Stimulated activated CD8-positive, alpha-beta memory T cell treated with anti-CD3 and anti-CD28 coated beads, Interleukin-4, amount 100 ng/mL, for 1 hour (primary cell): ENCODE measurements at places on chromosomes 5 and 9.
A peak's percentile ranks its signal among the peaks of the same experiment; 100 is the strongest.

GRCh38 chr9:137550231-137550621 is at the start of gene PNPLA7:
Gene PNPLA7 (minus strand): TSS chr9:137550402. CDS start chr9:137550197, 205 bp downstream.
- DNase-seq, result no peak

DNA sequence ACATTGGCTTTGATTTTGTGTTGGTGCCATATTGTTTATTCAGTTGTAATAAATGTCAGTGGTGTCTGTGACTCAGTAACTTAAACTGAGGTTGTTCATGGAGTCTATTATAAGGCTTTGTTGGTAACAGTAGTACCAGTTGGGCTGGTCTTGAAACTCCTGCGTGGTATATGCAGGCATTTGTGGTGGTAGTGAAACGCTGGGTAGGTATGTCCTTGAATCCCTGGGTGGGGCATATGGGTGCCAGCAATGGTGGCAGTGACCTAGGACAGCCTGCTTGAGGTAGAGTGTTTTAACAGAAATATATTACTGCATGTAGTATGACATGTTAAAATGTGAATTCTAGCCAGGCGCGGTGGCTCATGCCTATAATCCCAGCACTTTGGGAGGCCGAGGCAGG is 1058.5 kb upstream of the SEMA6A start:
- no peak for DNase-seq

DNA sequence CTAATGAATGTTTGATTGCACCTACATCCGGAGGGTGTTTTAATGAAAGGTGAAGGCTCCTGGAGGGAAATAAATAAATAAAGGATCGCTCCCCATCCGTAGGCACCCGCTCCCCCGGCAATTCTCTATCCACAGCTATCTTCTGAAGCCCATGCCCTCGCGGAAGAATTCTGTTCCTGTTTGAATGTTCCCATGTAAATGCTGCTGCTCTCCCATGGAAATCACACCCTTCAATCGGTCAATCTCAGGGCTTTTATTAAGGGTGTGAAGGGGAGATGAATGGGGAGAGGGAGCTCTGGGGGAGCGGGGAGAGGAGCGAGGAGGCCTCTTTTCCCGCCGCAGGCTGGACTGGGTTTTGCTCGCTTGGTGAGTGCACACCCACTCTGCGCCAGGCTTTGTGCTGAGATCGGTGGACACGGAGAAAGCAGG is 21.1 kb upstream of the ARAP3 start:
- no peak for DNase-seq

GRCh38 chr9:100499460-100499859 is 26.5 kb downstream of the TMEFF1 start:
- DNase-seq, result no peak

DNA sequence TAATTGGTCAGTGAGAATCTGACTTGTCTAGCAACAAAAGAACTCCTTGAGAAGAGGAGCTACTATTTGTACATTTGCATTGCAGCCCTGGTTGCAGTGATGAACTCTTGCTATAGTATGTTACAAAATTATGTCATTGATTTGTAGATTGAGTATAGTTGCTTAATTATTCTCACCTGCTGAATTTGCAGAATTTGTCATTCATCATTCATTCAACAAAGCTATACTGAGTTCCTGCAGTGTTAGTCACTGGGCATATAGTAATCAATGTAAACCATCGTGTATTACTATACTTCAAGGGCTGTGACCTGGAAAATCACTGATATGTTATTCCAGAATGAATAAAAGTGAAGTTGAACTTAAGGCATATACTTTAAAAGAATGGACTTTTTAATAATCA is 50.1 kb downstream of the SLC1A3 start:
- DNase-seq, result no peak

GRCh38 chr9:132114102-132114707 is 34.5 kb upstream of the MED27 start:
- peak; percentile 16 for DNase-seq

DNA sequence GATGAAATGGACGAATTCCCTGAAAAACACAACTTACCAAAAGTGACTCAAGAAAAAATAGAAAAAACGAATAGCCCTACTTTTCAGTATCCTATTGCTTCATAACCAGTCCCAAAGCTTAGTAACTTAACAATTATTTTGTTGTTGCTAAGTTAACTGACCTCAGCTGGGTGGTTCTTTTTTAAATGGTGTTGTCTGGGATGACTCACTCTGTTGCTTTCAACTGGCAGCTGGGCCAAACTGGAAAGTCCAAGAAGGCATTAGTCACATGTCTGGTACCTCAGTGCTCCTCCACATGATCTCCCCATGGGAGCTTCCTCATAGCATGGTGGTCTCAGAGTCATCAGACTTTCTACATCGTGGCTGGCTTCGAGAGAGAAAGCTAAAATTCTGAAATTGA is 47.8 kb upstream of the ADAMTS2 start:
- no peak for DNase-seq

GRCh38 chr5:74240783-74241750 is 399.5 kb downstream of the ENC1 start:
- DNase-seq, result no peak

DNA sequence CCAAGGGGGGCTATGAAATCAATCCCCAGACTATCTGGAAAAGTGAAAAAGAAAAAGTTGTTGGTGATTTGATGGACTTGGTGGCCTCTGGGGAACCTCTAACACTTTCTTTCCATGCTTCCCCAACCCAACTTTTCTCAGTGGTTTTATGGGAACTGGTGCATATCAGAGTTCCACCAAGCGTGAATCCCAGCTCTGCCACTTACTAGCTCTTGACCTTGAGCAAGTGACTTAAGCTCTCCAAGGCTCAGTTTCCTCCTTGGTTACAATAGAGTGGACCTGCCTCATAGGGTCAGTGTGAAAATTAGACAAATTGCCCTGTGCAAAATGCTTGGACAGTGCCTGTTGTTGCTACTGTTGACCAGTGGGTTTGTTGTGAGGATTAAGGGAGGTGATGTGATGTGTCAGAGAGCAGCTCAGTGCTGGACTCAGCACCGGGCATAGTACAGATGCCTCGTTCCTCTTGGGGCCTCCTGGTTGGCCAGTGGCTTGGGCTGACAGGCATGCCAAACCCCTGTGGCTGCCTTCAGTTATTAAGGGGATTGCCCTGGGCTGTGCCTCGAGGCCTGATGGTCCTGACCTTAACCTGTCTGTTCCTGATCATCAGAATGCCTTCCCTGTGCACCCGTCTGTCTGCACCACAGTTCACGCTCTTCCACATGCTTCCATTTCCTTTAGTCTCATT is 49.3 kb downstream of the COL15A1 start:
- no peak for DNase-seq

- no peak for DNase-seq
These were observed 51.0 kb upstream of the NFIL3 start for GRCh38 chr9:91474656-91475055.

DNA sequence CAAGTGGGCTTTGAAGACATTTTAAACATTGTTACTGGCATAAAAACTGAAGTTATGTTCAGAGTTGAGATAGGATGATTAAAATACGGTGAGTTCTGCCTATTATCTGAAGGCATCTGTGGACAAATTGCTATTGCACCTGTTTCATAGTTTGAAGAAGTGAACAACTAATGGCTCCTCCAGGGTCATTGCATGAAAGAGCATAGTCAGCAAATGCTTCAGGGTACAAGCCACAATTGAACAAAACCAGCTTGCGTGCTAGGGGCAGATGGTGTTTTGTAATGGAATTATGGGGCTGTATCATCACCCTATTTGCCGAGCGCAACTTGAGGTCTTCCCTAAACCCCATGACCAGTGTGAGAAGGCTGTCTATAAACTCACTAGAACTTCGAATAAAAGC is 369.1 kb downstream of the MTRR start:
- DNase-seq, result no peak

- DNase-seq, result no peak
These were observed 29.5 kb upstream of the TGFBR1 start for GRCh38 chr9:99075246-99075912.

GRCh38 chr5:96634881-96635280 is 27.3 kb upstream of the CAST start:
- no peak for DNase-seq

- DNase-seq, result no peak
These were observed 14.4 kb upstream of the SYNPO start for GRCh38 chr5:150625831-150626746.

DNA sequence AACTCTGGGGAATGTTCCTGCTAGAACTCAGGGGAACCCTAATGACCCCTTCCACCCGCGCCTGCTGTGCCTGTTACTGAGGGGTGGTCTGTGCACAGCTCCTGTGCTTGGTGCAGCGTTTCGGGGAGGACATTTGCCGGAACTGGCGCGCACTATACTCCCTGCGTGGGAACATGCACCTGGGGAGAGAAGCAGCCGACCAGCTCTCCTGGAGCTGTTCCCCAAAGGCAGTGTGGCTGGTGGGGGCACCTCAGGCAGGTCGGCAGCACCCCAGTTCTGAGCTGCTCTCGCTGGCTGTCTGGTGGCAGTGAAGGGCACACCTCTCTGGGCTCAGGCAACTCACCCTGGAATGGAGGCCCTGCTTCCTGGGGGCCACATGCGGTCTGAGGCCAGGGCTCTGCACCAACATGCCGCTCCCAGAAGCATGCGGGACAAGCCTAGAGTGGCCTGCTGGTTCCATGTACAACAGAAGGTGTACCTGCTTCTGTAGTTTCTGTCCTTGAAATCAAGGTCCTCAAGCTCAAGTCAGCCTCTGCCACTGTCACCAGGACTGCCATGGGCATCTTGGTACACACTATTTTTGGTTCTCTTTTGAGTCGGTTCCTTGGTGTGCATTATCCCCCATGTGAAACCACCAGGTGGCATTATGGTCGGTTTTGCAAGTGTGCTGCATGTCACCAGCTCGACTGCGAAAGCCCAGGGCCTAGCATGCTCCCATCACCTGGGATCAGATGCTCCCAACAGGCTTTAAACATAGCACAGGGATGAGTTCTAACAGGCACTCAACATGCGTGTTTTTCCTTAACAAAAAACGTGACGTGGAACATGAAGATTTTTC is 7.8 kb upstream of the MRNIP start:
- no peak for DNase-seq

DNA sequence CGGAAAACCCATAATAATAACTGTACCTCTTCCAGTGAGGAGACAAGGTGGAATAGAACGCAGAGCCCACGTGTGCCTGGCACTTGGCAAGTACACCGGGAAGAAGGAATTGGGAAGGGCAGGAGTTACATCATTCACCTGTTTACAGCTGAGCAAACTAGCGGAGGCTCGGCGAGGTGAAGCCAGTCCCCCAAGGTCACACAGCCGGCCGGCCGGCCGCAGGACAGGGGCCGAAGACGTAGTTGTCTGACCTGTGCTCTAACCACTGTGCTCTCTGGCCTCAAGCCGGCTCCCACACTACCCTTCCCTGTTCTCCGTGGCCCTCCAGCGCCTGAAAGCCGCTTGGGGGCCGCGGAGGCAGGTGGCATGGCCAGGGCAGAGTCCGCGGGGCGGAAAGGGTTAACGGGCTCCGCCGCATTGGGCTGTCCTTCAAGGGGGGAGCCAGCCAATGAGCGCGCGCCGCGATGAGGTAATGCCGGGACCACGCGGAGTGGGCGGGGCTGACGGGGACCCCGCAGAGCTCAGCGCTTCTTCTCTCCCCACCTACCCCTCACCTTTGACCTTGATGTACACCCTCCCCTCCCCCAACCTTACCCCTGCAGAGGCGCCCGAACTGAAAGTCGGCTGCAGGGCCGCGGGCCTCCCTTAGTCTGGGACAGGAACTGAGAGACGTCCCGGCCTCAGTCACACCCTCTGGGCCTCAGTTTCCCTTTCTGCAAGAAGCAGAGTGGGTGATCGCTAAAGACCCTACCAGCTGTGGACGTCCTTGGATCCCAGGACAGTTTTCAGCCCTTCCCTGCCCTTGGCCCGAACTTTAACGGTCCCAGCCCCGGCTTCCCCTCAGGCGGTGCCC is 125.1 kb downstream of the C9orf50 start:
- DNase-seq, result peak; percentile 64

DNA sequence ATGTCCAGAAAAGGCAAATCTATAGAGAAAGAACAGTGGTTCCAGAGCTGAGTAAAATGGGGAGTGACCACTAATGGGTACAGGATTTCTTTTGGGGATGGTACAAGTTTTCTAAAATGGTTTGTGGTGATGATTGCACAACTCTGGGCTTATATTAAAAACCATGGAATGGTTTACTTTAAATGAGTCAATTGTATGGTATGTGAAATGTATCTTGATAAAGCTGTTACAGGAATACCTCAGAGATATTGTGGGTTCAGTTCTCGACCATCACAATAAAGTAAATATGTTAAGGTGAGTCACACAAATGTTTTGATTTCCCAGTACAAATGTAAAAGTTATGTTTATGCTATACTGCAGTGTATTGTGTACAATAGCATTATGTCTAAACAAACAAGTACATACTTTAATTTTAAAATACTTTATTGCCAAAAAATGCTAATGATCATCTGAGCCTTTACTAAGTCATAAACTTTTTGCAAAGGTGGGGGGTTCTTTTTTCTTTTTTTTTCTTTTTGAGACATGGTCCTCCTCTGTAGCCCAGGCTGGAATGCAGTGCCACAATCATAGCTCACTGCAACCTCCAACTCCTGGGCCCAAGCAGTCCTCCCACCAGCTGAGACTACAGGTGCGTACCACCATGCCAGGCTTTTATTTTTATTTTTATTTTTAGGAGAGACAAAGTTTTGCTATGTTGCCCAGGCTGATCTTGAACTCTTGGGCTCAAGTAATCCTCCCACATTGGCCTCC is 65.9 kb downstream of the SHOC1 start:
- DNase-seq, result no peak

DNA sequence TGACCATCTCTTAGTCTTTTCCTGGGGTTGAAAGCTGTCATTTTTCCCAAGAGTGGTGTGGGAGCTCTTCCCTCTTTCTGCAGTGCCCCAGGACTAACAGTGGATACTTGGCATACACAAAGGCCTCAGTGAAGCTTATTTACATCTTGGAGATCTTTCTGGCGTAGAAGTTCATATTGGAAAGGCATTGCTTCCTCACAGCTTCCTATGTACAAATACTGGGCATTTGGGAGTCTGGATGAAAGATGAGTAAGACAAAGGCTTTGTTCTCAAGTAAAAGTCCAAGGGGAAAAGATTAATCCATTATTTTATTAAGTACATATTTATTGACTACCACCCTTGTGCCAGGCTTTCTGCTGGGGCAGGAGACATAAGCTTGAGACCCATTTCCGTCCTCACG is 22.0 kb downstream of the MAP3K1 start:
- DNase-seq, result no peak

- no peak for DNase-seq
These were observed 2.6 kb downstream of the VLDLR start for GRCh38 chr9:2624051-2624682.

- no peak for DNase-seq
These were observed 3.8 kb downstream of the PRRC1 start for GRCh38 chr5:127521138-127521770.

GRCh38 chr5:9331372-9331771 is 214.5 kb downstream of the SEMA5A start:
- no peak for DNase-seq

GRCh38 chr5:160702934-160703333 is 149.1 kb downstream of the ATP10B start:
- DNase-seq, result no peak

DNA sequence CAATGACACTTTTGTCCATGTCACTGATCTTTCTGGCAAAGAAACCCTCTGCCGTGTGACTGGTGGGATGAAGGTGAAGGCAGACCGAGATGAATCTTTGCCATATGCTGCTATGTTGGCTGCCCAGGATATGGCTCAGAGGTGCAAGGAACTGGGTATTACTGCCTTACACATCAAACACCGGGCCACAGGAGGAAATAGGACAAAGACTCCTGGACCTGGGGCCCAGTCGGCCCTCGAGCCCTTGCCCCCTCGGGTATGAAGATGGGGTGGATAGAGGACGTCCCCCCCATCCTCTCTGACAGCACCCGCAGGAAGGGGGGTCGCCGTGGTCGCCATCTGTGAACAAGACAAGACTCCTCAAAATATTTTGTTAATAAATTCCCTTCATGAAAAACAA is 12.0 kb downstream of the SEMA6A start:
- no peak for DNase-seq
